ENCODE measurements at places on chromosomes 3 and 15.

DNA sequence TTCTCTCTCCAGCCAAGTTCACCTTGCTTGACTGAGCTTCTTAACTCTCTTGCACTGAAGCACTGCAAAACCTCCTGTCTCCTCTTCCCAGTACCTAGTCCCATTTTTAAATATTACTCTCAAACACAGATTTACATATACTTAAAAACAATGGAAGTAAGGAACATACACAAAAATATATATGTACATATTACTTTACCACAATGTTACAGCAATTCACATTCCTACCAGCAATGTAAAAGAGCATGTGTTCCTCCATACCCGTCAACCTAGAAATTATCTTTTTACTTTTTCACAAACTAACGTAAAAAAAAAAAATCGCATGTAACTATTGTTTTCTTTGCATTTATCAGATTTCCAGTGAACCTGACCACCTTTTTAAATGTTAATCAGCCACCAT lies 60.4 kb downstream of the RYK start:
- no peak for DNase-seq

DNA sequence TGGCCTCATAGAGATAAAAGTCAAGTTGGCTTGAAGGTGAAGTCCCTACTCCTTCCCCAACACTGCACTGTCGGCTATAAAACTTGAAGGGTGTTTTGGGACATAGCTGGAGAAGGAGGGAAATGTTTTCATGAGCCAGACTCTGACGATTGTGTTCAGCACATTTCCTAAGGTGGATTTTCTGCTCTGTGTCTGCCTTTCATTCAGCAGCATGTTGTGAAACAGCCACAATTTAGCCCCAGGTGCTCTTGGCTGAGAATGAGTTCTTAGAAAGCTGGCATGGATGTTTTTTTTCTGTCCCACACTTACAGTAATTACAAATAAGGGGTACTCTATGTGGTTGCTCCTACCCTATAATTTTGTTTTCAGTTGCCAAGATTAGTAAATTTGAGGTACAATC lies 492.4 kb downstream of the MCTP2 start:
- DNase-seq: no peak

DNA sequence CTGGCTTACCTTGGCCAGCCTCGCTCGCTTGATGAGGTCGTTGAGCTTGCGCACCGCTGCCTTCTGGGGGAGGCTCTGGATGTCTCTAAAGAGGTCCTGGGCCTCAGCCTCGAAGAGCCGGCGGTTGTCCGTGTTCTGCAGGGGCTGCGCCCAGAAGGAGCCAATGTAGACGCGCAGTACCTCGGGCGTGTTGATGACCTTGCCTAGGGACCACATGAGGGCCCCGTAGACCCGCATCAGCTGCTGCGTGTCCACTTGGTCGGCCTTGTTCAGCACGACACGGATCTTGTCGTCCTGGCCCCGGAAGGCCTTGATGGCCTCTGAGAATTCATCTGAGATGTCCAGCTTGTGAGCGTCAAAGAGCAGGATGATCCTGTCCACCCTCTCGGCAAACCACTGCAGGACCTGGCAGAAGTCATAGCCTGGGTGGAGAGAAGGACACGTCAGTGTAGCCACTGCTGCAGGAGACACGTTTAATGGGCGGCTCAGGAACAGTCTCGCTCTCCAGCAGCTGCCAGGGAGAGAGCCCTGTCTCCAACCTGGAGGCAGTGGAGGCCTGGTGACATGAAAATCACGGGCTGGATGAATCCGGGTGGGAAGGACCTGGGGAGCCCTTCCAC lies 25.5 kb upstream of the SPTBN5 start:
- DNase-seq: no peak

GRCh38 chr3:14605744-14606143 lies 45.8 kb upstream of the CCDC174 start:
- DNase-seq: no peak

GRCh38 chr3:64958199-64958843 lies 270.5 kb upstream of the ADAMTS9 start:
- DNase-seq: no peak

DNA sequence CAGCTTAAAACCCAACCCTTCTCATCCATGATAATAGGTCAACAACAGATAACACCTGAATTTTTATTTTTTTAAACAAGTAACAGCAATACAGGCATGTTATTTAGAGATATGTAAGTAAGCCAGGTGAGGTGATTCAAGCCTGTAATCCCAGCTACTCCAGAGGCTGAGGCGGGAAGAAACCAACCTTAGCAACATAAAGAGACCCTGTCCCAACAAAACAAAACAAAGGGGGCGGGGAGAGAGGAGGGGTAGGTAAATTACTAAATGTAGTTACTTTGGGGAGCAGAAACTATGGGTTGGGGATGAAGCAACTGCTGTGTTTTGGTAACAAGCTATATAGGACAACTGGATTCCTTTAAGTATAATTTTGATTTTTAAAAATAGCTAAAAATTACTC lies 47.0 kb downstream of the GNB4 start:
- no peak for DNase-seq

DNA sequence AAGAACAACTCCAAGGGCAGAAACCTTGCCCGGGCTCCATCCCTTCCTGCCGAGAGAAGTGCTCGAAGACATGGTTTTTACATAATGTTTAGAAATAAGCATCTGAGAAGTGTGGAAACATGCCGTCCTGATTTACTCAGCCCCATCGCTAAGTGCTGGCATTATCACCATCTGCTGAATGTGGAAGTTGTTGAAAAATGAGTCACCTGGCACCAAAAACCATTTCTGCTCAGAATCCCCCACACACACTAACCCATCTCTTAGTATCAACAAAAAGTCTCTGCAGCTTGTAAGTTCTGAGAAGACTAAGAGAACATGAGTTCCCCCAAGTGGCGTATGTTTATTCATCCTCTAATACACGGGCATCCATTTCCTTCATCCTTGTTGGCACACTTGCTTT lies 51.0 kb upstream of the ARL8B start:
- no peak for DNase-seq

- no peak for DNase-seq
Observed at GRCh38 chr15:27260523-27260922, 289.5 kb downstream of the GABRG3 start.

GRCh38 chr3:40432793-40433192 lies 24.3 kb upstream of the RPL14 start:
- DNase-seq: no peak

DNA sequence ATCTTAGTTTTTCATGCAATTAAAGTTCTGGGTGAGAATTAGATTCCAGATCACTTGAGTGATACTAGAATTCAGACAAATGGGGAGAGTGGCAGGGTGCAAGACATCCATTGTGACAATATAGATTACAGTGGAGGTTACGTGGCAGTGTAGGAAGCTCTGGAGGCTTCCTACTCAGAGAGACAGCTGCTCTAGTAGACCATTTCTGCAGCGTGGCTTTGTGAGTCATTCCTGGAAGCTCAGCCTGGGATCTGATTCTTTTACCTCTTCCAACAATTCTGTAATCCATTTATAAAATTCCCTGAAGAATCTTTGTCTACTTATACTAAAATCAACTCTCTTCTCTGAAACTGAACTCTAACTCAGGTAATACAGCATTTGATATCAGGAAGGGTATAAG lies 90.4 kb upstream of the ASB14 start:
- DNase-seq: no peak

DNA sequence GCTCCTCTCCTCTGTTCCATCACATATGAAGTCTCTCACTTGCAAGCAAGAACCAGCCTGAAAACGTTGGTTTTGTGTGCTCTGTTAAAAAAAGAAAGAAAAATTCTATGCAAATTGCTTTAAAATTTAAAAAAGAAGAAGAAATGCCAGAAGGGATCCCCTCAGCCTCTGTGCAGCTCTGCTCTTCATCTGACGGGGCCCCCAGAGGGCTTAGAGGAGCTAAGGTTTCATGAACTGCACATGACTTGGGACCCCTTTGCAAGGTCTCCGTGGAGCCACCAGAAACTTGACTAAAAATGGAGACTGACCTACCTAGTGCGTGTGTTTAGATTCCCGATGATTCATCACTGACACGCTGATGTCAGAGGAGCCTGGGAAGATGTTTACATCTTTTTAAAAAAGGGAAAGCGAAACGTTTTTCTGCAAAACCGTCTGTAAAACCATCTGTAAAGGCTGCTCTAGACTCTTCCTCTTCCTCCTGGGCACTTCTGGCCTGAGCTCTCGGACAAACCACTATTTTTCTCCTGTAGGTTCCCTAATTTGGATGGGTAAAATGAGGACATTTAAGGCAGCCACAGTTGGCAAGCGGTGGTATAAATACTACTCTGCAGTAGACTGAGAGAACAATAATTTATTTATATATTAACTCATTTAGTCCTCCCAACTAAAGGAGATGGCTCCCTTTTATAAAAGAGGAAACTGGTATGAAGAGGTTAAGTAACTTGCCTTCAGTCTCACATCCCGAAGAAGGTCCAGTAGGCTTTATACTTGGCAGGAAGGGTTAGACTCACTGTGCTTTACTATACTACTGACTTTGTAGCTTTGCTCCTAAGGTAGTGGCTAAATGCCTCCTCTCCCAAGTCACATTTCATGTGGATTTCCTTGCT lies 67.2 kb upstream of the POLG start:
- DNase-seq: no peak

DNA sequence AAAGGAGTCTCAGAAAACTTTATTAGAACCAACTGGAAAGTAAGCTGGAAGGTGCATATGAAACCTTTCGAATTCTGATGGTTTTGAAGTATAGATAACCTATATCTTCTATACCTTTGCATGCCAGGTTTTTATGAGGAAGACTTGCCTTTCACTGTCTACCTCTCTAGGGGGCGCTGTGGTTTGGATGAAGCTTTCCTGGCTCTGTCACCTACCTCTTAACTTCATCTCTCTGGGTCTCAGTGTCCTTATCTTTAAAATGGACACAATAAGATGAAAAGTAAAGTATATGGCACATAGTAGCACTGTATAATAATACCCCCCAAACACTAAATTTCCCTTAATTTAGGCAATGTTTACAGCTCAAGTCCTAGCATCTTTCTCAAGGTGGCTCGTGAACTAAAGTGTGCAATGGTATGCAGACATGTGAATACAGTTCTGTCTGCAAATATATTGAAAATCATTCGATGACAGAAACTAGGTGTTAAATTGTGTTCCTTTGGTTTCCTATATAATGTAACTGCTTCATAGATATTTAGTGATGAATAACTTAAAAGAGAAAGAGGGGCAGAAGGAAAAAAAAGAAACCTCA lies 314.3 kb downstream of the CHST2 start:
- no peak for DNase-seq

DNA sequence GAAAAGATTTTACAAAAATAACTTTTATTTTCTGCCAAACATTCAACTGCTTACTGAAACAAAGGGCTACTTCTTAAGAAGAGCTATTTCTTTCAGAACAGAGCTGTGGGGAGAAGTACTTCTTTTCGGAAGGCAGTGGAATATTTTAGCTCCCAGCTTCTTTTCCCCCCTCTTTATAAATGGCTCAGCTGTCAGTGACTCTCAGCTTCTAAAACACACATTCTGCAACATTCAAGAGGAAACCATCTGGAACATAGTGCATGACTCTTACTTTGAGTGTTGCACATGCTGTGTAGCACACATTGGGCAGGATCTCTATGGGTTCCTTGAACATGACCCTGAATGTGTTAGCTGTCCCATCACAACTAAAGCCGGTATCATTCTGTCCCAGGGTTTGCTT lies 7.0 kb upstream of the C15orf40 start:
- DNase-seq: no peak
